Caudate nucleus (tissue), 63 donors: ENCODE measurements at places on chromosomes 12 and 14.

DNA sequence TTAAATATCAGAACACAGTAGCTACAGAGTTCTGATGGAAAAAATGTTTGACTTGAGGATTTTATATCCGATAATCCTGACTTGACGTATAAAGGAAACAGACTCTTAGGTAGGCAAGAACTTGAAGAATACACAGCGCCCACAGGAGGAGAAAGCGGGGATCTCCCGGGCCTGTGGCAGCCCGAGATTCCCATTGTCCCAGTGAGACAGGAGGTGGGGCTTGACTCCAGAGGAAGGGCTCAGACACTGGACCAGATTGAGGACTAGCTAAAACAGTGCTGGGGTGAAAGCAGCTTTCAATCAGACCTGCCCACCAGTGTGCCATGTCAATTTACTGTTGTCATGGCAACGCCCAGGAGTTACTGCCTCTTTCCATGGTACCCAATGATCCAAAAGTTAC is 51.1 kb upstream of the C14orf180 start:
- DNase-seq, result no peak

DNA sequence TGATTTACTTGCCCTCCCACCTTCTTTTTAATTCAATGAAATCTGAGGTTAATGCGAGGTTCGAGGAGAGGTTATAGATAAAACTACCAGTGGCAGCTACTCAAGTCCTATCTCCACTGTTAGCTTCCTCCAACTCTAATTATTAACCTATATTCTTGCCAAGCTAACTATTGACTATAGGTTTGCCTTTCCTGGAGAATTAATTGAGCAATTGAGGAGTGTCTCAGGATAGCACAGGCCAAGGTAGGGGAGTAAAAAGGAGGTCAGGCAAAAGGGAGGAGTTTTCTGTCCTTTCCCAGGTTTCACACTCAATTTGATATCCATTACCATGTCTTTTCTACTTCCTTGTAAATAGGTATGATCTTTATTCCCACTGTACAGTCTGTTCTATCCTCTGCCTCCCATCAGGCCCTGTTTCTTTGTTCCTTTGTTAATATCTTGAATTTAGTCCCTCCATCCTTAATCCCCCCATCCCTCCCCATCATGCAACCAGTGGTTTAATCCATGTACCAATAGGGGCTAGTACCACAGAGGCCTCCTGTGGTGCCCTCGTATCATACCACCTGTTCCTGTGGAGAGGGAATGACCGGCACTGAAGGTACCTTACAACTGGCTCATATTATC is 3.7 kb upstream of the SUOX start:
- DNase-seq, result no peak

GRCh38 chr14:21503376-21503775 is 7.8 kb downstream of the METTL3 start:
- DNase-seq, result no peak

GRCh38 chr14:35051796-35052195 is 5.7 kb downstream of the FAM177A1 start:
- DNase-seq, result no peak

GRCh38 chr12:113088037-113088436 is 31.5 kb downstream of the DTX1 start:
- DNase-seq, result no peak

- DNase-seq, result no peak
Measured at GRCh38 chr12:2283916-2284315, 231.1 kb downstream of the CACNA1C start.

DNA sequence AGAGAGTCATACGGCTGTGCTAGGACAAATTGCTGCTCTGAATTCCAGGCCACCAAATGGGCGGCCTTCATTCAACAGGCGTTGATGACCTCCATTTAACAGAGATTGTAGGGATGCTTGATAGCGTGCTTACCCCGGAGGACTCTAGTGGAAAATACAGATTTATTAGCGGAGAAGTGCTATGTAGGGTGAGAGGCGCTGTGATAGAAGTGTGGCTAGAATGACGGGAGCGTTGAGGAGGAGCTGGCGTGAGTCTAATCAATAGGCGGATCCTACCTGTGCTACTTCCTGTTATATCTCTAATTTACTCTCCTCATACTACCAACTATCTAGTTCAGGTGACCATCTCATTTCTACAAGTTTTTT is 668 bp downstream of the MRPS35 start:
- no peak for DNase-seq

- no peak for DNase-seq
Measured at GRCh38 chr12:80988986-80989385, 51.3 kb upstream of the LIN7A start.
